Smooth muscle cell of bladder (primary cell): ENCODE measurements at places on chromosomes 7 and 10. TPM values are rescaled to one million over a fixed set of nuclear protein-coding genes. Genes with fewer than 3 reads are reported as not detected.

FAM13C gene
- total RNA-seq, result 0.83 and 0.85 TPM in 2 replicates

C10orf90 gene
- under 0.01 TPM in 2 replicates for total RNA-seq

AGBL3 gene
- total RNA-seq, result 0.71 and 1.4 TPM in 2 replicates

CCL24 gene
- 0.28 TPM in 1 of 2 replicates, not detected in the other for total RNA-seq

LRIT1 gene
- not detected in 2 replicates for total RNA-seq

CH25H gene
- 0.55 and 0.57 TPM in 2 replicates for total RNA-seq

SFRP5 gene
- total RNA-seq, result not detected in 2 replicates

CALY gene
- not detected in 2 replicates for total RNA-seq

DKK1 gene
- total RNA-seq, result 71.7 and 165 TPM in 2 replicates

FBXL13 gene
- total RNA-seq, result 2.3 and 3.1 TPM in 2 replicates
